OCI-M1 (cell line): ENCODE measurements at places on chromosomes 6 and 20.

GRCh38 chr6:33438978-33439594 is 15.3 kb upstream of the ZBTB9 start:
- no peak for DNase-seq

GRCh38 chr6:26342106-26343004 is 22.6 kb upstream of the BTN3A2 start:
- peak; percentile 63 for DNase-seq

- DNase-seq: no peak
Observed at GRCh38 chr6:85388531-85388930, 61.4 kb upstream of the NT5E start.

DNA sequence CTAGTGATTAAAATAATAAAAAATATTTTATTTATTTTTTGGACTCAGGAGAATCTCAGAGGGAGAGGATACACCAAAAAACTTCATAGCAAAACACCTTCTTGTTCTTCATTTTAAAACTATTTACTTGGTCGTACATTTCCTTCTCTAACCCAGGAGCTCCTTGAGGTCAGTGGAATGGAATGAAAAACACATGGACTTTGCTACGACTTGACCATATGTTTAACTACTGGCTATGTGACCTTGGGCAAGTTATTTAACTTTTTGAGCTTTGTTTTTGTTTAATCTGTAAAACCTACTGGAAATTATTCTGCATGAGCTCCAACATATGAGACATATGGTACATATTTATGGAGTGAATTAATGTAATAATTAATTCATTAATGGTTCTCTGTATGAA is 1005.5 kb upstream of the CITED2 start:
- no peak for DNase-seq

DNA sequence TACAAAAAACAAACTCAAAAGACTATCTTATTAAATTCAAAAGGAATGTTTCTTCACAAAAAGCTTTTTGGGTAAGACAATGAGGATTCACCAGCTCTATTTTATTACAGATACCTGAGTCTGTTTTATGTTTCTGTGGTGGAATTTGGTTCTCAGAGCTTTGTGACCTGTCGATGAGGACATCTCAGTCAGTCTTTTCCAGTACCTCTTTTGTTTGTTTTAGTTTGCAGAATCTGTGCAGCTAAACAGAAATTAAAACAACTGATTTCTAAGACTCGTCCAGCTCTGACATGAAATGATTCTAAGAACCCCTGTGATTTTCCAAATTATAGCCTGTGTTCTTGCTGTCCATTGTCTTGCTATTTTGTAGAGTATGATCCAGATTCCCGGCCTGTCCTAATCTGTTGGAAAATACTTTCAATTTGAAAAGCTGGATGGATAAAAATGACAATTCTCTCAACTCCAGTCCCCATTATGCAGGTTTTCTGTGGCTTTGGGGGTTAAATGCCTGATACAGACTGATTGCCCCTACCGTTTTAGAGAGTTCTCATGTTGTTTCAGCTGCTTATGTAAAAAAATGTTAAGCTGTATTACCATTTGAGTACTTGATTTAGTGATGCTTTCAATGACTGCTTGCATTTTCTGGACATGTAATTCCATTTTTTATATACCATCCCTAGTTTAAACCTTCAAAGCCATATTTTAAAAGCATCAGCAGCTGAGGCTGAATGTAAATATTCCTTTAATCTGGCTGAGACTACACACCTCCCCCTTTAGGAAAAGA is 94.2 kb upstream of the TAB2 start:
- DNase-seq: no peak

GRCh38 chr20:56833427-56833826 is 204.3 kb downstream of the TFAP2C start:
- peak; percentile 9 for DNase-seq

GRCh38 chr20:35223941-35224340 is 2.5 kb upstream of the MMP24 start:
- DNase-seq: no peak

- peak; percentile 90 for DNase-seq
Observed at GRCh38 chr6:37731888-37732287, 34.2 kb upstream of the MDGA1 start.

DNA sequence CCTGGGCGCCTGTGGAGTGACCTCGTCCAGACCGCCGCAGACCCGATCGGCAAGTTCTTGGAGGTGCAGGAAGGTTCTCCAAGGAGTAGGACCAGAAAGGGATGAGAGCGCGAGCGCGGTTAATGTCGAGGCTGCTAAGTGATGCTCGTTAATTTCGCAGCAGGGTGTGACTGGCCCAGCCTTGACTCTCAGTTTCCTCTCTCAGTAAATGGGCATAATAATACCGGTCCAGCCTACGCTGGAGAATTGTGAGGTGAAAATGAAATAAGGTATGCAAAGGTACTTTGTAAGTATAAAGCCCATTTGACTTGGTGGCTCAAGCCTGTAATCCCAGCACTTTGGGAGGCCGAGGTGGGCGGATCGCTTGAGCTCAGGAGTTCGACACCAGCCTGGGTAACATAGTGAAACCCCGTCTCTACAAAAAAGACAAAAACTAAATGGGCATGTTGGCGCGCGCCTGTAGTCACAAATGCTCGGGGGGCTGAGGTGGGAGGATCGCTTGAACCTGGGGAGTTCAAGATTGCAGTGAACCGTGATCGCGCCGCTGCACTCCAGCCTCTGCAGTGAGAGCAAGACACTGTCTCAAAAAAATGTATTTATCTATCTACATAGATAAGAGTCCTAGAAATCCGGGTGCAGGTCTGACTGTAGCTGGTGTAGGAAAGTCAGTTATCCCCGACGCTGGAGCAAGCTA is 634 bp upstream of the BTBD9 start:
- DNase-seq: no peak

GRCh38 chr20:44615876-44616603 is 33.7 kb downstream of the PKIG start:
- DNase-seq: no peak

DNA sequence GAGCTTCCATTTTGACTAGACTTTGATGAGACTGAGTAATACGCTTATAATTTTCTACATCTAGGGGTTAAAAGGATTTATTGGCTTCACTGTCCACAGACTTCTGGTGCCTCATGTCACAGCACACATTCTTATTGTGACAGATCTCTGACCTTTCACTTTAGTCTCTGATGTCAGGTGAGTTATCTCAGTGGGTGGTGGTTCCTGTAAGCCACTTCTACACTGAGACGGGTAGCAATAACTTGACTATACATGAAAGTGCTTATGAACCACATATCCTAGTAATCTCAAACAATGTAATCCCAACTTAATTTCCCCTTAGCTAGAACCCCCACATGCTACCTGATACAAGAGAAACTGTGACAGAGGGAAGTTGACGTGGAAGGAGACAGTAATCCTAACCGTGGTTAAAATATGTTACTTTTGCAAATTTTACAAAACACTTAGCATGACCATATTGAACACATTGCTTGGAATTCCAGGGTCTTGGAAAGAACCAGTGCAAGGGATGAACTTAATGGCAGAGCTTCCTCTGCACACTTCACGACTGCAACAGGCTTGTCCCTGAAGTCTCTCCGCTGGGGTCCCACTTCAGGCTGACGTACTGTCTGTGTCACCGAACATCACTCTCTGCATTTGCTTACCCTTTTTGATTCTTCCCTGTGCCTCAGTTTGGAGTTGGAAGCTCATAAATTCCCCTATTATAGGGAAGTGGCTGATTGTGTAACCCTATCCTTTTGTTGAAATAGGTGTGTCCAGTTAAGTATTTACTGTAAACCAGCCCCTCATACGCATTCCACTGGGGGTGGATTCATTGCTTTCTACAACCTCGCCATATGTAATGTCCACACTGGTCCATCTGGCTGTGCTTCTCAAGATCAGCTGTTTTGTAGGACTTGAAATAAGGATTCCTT is 6.4 kb upstream of the TRIM40 start:
- DNase-seq: peak; percentile 12

GRCh38 chr6:146305092-146305491 is 238.5 kb upstream of the RAB32 start:
- peak; percentile 86 for DNase-seq

DNA sequence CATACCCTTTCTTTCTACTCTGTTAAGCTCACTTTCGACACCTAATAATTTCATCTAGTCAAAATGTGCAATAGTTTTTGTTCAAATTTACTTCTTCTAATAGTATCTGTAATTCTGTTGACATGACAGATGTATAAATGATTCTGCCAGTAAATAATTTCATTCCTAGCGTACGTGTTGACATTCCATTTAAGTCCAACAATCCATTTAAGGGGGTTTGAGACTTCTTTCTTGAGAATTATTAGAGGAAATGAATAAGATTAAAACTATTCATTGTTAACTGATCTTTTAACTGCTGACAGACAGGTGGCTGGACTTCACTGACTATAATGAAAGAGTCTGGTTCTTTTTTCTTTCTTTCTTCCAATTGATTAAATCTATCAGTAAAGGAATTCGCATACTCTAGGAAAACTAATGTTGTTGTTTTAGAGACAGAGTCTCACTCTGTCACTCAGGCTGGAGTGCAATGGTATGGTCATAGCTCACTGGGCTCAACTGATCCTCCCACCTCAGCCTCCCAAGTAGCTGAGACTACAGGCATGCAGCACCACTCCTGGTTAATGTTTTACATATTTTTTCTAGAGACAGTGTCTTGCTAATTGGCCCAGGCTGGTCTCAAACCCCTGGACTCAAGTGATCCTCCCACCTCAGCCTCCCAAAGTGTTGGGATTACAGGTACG is 55.9 kb downstream of the MAP3K5 start:
- peak; percentile 36 for DNase-seq
